Left renal pelvis (tissue), 4 donors: ENCODE measurements at places on chromosomes 7 and 10.

GRCh38 chr7:134188311-134188710, 61.2 kb downstream of the LRGUK start:
- no peak for DNase-seq

GRCh38 chr7:132515181-132515580, 61.1 kb downstream of the PLXNA4 start:
- no peak for DNase-seq

- no peak for DNase-seq
Measured at GRCh38 chr10:70650718-70651117, 21.6 kb upstream of the ADAMTS14 start.

- no peak for DNase-seq
Measured at GRCh38 chr7:141573511-141573910, 22.3 kb downstream of the AGK start.

DNA sequence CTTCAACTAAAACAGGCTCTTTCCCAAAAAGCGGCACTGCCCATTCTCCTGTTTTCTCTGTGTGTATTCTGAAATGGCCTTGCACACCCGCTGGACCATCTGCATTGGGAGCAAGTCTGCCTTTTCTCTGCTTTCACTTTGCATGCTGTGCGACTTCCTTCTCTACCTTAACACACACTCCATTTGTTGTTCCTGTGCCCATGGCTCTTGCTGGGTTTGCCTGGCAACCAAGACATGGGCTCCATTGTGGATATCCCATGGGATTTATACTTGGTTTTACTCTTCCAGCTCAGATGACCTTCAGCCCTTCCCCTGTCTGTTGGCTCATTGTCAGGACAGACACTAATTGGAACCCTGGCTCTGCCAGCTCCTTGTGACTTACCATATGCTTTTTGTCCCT, 465.3 kb downstream of the REEP3 start:
- DNase-seq: no peak

- no peak for DNase-seq
Measured at GRCh38 chr10:65898055-65898454, 1027.8 kb upstream of the LRRTM3 start.

DNA sequence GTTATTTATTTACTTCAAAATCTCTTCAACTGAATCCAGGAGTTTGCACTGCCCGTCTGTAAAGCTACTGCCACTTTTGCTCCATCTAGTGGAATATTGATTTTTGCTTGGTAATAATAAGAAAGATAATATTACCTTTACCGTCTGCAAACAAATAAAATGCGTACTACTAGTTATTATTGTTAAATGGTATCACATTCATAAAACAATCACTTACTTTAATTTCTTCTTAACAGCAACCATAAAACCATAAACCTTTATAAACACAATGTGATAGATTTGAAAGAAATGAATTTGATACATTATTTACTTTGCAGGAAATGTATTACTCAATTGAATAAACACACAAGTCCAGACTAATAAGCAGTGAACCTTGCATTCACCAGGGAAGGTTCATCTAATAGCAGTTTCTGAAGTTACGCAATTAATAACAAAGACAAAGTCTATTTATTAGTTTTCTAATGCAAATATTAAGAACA, 6.4 kb downstream of the AGMO start:
- no peak for DNase-seq

- no peak for DNase-seq
Measured at GRCh38 chr7:135160098-135160857, 10.2 kb downstream of the CYREN start.

DNA sequence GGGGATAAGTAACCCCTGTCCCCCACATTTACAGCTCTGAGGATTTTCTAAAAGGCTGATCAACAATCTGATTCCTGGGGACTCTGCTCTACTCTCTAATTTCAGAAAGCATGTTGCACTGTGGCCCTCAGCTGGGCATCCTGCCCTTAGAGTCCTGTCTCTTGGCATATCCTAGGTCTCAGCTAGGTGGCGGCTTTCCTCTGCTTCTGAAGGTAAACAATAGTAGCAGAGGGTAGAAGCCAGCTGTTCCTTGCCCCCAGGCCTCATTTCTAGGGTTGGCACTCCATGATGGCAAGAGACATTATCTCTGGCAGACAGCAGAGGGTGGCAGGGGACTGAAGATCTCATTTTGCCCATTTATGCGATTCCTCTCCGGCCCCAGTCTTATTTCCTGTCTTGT, 77.0 kb downstream of the ADCYAP1R1 start:
- DNase-seq: no peak
